Fibroblast of skin of back (primary cell): ENCODE measurements at places on chromosomes 11 and 22.
A peak's percentile ranks its signal among the peaks of the same experiment; 100 is the strongest.

- peak; percentile 69 for DNase-seq
These were observed 3.5 kb upstream of the KRTAP5-6 start for GRCh38 chr11:1693327-1694063.

GRCh38 chr22:30600921-30601320, 6.1 kb upstream of the TCN2 start:
- DNase-seq = no peak

GRCh38 chr11:20021771-20022362, 138.4 kb downstream of the DBX1 start:
- no peak for DNase-seq

DNA sequence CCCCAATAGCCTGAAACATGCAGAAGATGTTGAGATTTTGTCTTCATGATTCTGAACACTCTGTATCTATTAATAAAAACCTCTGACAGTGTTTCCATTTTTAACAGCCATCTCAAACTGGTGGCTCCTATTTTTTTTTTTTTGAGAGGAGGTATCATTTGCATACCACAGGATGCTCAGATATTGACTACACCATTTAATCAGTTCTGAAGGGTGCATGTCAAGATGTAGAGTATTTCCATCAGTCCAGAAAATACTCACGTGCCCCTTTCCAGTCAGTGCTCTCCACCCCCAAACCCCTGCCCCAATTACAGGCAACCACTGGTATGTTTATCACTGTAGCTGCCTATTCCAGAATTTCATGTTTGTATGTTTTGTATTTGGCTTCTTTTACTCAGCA, 85.3 kb upstream of the SORL1-AS1 start:
- DNase-seq = no peak
